ENCODE measurements at places on chromosomes 12 and 14.

- DNase-seq: no peak
Observed at GRCh38 chr12:117724543-117724942, 244.2 kb downstream of the KSR2 start.

DNA sequence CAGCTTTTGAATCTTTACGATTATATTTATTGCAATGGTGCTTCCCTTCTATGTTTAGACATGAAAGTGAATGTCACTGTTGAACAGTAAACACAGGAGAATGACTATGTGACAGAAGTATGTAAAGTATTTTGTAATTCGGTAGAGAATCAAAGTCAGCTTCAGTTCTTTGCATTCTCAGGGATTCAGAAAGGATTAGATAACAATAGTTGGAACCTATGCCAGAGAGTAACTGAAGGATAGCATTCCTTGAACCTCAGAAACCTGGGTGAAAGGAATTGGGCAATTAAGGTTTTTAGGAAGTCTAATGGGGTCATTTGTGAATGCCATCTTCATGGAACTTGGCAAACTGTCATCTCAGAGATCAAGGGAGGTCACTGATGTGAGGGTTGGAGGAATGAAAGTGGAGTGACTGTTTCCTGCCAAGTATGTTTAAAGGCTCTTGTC lies 305.3 kb upstream of the DDHD1 start:
- DNase-seq: no peak

DNA sequence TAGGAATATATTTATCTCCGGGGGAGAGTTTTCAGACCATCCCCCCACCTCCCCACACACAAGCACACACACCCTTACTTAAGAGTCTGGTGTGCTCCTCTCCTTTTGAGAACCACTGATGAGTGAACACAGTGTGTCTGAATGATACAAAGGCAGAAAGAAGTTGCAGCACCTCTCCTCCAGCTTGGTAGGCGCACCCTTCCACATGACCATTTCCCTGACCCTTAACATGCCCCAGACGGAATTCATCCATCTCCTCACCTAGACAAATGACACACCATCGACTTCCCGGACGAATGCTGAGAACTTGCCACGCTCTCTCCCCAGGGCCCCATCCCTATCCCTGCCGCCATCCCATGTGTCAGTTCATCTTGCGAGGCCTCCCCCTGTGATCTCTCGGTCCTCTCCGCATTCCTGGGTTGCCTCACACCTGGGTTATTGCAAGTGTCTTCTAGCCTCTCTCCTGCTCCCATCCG lies 3.9 kb downstream of the TNFRSF1A start:
- no peak for DNase-seq

- DNase-seq: no peak
Observed at GRCh38 chr12:2267703-2268470, 215.1 kb downstream of the CACNA1C start.

- DNase-seq: no peak
Observed at GRCh38 chr12:124046456-124046740, 73.4 kb downstream of the ZNF664 start.

GRCh38 chr12:20946732-20947131 lies 136.2 kb downstream of the SLCO1B3 start:
- DNase-seq: no peak

GRCh38 chr14:77859934-77860570 lies 60.1 kb downstream of the ADCK1 start:
- DNase-seq: no peak

- DNase-seq: no peak
Observed at GRCh38 chr12:116517431-116518045, 41.6 kb upstream of the MAP1LC3B2 start.

GRCh38 chr14:65738339-65738738 lies 325.8 kb downstream of the FUT8 start:
- DNase-seq: no peak

GRCh38 chr14:45610318-45610717 lies 357.3 kb upstream of the MIS18BP1 start:
- no peak for DNase-seq

DNA sequence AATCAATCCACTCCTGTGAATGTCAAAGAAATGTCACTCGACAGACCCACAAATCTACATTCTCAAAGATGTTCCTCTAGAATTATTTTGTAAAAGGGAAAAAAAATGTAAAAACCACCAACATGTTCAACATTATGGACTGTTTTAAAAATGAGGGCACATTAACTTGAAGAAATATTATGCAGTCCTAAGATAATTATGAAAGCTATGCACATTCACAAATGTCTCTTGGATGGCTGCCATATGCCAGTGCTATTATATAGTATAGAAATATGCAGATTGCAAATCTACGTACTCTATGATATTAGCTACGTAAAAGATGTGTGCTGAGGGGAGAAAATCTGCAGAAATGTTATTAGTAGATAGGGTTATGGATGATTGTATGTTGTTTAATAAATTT lies 334.2 kb downstream of the BMP4 start:
- DNase-seq: no peak

- peak; percentile 43 for DNase-seq
Observed at GRCh38 chr14:22822571-22823098, 7.1 kb upstream of the MRPL52 start.

- no peak for DNase-seq
Observed at GRCh38 chr14:90114554-90114953, 52.8 kb downstream of the KCNK13 start.

DNA sequence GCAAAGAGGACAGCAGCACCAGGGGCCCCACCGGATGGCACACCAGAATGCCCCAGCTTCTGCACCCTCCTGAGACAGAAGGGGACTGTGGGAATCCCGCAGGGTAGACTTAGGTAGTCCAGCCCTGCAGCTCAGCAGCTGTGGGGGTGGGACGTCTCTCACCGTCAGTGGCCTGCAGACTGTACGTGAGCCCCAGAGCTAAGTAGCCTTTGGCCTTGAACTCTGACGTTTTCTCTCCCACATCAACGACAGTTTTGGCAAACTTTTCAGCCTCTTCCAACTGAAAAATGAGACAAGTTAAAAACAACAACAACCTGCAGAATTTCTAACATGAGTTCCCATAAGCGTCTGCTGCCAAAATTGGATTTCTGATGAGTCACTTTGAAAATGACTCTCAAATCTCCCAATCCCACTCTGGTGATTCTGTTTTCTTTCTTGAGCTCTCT lies 161.4 kb downstream of the TTC7B start:
- no peak for DNase-seq

DNA sequence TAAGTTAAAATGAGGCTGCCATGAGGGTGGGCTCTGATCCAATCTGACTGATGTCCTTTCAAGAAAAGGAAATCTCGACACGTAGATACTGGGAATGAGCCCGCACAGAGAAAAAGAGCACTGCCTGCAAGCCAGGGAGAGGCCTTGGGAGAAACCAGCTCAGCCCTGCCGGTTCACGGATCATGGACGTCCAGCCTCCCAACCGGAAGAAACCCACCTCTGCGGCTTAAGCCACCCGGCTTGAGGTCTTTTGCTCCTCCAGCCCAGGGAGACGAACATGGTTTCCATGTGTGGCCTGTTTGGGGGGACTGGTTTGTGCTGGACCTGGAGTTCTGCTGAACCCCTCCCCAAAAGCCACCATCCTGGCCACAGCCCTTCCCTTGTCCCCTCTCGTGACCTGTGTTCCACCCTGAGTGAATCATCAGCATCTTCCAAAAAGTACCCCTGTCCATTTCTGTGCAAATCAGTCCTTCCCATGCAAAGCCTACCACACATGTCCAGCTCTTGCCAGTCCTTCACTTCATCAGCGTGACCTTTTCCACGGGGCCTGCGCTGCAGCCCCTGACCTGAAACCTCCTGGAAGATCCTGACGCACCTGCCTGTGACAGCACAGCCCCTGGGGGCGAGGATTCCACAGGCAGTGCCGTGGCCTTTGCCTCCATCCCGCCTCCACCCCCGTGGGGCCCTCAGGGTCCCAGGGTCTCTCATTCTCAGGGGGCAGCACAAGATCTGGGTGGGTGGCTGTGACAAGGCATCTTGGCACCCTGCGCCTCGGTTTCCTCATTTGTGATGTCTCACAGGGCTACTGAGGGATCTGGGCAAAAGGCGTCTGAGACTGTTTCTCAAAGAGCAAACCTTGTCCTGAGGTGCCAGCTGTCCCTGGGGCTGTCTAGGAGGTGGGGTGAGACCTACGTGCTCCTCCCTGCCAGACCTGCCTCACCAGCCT lies 51.6 kb upstream of the GPR68 start:
- no peak for DNase-seq

- no peak for DNase-seq
Observed at GRCh38 chr14:98114122-98114895, 1157.7 kb downstream of the BCL11B start.

DNA sequence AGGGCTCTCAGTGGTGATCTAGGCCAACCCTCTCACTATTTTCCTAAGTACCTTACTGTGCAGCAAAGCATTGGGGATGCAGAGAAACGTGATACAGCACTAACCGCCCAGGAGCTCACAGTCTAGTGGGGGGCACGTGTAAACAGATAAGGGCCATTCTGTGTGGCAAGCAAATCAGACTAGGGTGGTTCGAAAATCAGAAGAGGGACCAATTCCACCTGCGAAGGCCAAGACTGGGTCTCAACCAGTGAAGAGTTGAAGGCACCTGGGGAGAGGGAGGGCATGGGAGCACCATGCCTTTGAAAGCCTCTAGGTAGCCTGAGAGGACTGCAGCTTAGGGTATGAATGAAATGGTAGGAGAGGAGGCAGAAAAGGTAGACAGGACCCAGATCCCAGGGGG lies 2.2 kb downstream of the PITPNM2 start:
- no peak for DNase-seq

- DNase-seq: peak; percentile 54
Observed at GRCh38 chr12:110403976-110404682, 621 bp upstream of the ANAPC7 start.

- DNase-seq: no peak
Observed at GRCh38 chr14:46139649-46140048, 511.9 kb downstream of the RPL10L start.

- no peak for DNase-seq
Observed at GRCh38 chr14:74290415-74290814, 12.3 kb downstream of the ABCD4 start.

- no peak for DNase-seq
Observed at GRCh38 chr12:21891751-21892217, 49.4 kb downstream of the ABCC9 start.

DNA sequence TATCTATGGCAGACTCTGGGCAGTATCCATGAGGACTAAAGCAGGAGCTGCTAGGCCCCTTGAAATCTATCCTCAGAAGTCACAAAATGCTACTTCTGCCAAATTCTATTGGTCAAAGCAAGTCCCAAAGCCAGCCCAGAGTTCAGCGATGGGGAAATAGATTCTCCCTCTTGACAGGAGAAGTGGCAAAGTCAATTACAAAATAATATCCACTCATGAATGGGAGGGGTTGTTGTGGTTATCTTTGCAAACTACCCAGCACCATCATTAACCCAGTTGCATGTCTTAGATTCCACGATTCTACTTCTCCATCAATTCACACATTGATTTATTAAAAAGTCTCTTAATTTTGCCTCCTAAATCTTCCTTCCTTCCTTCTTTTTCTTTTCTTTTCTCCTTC lies 30.7 kb upstream of the STXBP6 start:
- no peak for DNase-seq

- DNase-seq: no peak
Observed at GRCh38 chr12:128109636-128110035, 157.3 kb upstream of the TMEM132C start.

DNA sequence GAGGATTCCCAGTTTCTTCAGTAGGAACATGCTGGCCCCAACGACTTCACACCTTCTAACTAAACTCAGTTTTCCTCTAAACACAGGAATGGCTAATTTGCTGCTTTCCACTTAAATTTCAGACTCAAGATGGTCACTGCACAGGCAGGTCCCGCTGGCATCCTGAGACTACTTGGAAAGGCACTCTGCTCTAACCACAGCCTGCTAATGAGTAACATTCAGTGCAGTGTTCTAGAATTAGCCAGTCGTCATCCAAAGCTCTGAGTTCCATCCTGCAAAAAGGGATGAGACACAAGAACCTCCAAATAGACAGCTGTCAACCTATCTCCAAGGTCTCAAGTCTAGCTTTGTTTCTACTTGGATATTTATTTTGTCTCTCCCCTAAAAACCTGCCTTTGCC lies 6.0 kb downstream of the CCDC92 start:
- DNase-seq: no peak

- DNase-seq: peak; percentile 57
Observed at GRCh38 chr14:54902143-54902520, 494 bp downstream of the GCH1 start.

DNA sequence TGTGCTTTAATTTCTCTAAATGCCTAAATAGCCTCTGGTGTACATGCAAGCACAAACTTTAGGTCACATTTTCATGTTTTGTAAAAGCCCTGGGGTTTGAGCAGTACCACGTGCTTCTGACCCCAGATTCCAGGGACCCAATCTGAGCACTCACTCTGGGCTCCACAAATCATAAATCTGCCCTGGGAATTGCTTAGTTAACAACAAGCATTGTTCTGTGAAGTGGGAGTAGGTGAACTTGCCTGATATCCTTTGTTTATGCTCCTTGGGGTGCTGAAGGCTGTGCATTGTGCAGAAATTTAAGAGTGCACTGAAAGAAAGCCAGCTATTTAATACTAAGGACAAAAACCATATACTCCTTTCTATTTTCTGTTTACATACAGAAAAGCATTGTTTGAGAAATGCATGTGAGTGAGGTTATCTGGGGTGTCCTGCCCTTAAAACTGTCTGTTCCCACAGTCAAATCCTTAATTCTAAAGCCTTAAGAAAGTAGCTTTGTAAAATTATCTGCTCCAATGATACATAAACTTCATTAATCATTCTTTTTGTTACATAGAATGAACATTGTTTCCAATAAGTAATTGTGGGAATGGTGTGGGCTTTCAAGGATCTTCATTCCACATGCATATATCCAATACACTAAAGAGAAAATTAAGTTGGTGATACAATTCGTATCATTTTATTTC lies 258.6 kb upstream of the NPAS3 start:
- DNase-seq: no peak

DNA sequence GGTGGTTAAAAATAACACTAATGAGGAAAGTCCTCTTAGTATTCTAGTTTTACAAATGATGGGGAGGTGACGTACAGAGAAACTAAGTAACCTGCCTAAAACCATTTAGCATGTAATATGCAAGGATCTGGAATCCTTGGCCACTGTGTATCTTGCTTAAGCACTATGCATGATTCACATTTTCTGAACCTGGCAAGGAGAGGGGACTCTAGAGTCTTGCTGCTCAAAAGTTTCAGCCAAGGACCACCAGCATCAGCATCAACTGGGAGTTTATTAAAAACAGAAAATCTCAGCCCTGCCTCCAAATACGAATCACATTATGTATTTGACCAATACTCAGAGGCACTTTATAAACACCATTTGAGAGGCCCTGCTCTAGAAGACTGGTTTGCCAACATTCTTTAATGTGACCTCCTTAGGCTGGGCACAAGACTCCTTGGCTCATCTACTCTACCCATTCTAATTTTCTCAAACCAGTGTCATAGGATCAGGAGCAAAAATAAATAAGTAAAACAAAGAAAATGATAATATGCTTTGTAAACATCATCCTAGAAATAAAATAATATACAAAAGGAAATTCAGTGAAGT lies 52.9 kb downstream of the ABCC9 start:
- DNase-seq: no peak

- no peak for DNase-seq
Observed at GRCh38 chr14:88835661-88836060, 11.2 kb downstream of the TTC8 start.

All from stimulated activated CD8-positive, alpha-beta memory T cell treated with anti-CD3 and anti-CD28 coated beads, Interleukin-4, amount 100 ng/mL, for 1 hour (primary cell).